ENCODE measurements at places on chromosomes 7 and 10.
A peak's percentile ranks its signal among the peaks of the same experiment; 100 is the strongest.

GRCh38 chr7:107857541-107857912, 33.5 kb upstream of the DLD start:
- peak; percentile 49 for DNase-seq

DNA sequence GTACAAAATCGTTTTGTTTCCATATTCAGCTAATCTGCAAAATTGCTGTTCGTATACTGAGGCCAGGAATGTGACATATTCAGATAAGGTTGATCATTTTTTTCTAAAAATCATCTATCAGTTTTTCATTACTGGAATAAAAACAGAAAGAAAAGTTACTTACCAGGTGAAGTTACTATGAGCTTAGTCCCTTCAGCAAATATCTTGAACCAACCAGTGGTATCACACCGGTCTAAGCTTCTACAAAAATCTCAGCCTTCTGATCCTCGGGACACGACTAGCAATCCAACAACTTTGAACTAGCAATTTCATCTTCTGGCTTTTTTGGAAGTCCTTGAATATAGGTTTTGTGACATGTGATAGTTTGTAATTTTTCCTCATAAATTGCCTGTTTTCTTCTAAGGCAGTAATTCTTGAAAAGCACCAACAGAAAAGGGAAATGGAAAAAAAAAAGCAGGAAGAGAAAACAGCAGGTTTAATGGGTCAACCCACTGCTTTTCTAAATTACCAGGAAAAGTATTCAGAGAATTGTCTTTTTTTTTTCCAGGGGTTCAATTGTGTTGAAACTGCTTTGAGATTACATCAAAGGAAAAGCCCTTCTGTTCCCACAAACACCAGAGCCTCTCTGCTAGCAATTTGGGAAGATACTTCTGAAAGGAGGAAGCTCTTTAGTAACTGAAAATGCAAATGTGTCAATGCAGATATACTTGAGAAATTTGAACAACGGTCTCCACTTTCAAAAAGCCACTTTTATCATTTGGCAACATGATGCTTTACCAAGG, 2.9 kb upstream of the TARP start:
- no peak for DNase-seq

DNA sequence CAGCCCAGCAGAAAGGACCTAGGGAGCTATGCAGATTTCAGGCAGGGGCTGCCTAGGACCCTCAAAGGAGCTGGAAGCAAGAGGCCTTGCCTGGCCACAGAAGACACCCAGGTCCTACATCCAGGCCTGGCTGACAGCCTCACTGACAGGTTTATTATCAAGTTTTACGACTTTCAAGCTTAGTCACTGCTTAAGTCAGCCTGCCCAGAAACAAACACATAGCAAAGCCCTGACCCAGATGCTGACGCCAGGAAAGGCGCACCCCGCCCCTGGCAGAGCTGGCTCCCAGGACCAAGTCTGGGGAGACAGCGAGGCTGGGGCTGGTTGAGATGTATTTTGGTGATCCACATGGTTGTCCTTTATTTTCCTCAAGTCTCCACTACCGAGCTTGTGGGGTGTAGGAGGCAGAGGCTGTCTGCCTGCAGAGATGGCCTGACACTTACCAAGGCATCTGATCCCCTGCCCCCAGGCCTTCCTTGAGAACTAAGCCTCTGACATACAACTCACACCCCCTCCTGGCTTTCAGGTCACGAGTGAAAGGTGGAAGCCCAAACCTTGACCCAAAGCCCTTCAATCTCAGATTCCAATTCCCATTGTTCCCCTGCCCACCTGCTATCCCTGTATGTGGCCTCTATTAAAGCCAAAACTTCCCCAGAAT, 80.7 kb upstream of the EMX2 start:
- DNase-seq, result peak; percentile 92

DNA sequence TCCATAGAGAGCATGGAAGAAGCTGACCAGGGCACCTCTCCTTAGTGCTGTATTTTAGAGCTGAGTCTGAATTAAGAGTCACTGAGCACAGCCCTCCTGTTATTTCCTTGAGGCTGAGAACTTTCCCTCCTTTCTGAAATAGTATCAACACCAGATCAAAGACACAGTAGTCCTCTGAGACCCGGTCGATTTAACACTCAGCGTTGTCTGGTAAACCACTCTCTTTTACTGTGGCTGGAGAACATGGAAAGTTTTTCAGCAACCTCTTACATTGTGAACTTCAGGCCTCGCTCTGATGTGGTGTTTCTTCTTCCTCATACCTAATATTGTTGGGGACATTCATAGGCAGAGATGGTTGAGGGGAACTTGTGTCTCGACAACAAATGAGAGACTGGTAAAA, 202.0 kb upstream of the MTPN start:
- no peak for DNase-seq

DNA sequence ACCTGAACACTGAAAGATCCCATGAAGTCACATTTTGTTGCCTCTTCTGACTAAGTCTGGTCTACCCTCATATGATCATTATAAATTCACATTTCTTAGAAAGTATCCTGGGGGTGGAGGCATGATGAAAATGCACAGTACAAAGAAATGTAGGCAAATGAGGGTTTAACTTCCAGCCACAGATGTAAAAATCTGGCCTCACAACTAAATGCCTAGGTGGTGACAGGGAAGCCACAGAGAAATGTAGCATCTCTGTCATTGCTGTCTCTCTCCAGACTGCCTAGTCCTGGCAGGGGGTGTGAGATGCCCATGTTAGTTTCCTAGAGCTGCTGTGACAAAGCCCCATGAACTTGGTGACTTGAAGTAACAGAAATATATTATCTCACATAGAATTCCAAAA, 395.9 kb downstream of the SORCS3 start:
- no peak for DNase-seq

GRCh38 chr10:43315535-43316207, 48.8 kb upstream of the RASGEF1A start:
- no peak for DNase-seq

DNA sequence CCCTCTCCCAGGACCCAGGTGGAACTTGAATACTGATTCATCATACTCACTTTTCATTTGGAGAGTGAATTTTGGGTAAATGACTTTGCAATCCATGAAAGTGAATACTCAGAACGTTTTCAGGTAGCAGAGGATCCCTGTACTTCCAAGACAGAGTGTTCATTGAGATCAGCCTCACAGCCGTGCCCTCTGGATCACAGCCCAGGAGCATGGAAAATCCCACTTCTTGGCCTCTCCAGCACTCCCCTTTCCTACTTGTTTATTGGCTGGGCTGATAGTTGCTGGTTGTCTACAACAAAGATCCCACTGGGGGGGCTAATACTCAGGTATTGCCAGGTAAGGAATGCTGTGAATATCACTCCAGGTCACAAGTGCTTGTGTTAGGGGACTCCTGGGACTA, 5.9 kb downstream of the GCK start:
- no peak for DNase-seq

GRCh38 chr10:60735244-60735643, 43.0 kb upstream of the CDK1 start:
- no peak for DNase-seq

GRCh38 chr10:110353244-110354119, 48.8 kb upstream of the SMNDC1 start:
- peak; percentile 83 for DNase-seq

GRCh38 chr7:25009257-25009656, 29.3 kb upstream of the OSBPL3 start:
- peak; percentile 96 for DNase-seq

DNA sequence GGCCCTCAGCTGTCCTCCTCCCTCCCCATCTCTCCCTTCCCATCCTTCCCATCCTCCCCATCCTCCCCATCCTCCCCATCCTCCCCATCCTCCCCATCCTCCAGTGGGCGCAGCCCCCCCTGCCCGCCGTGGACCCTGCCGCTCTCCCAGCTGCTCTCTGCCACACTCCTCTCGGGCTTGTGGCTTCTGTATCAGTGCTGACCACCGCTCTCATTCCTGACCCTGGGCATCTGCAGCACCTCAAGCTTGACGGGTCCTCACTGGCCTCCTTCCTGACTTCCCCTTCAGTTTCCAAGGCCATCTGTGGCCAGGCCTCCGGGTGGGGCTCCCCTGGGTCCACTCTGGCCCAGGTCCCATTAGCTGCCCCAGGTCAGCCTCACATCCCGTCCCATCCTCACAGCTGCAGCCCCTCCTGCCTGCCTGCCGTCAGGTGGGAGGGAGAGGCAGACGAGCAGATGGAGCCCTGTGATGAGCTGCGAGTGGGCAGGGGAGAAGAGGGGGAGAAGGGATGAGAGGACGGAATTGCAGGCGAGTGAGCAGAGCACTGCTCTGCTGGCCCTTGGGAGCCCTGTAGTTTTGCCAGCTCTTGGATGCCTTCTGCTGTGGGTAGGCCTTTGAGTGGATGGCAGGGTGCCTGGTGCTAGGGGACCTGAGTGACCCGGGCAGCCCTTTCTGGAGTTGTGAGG, 35.7 kb downstream of the LHPP start:
- no peak for DNase-seq

GRCh38 chr10:3906511-3907111, 121.6 kb upstream of the KLF6 start:
- no peak for DNase-seq

DNA sequence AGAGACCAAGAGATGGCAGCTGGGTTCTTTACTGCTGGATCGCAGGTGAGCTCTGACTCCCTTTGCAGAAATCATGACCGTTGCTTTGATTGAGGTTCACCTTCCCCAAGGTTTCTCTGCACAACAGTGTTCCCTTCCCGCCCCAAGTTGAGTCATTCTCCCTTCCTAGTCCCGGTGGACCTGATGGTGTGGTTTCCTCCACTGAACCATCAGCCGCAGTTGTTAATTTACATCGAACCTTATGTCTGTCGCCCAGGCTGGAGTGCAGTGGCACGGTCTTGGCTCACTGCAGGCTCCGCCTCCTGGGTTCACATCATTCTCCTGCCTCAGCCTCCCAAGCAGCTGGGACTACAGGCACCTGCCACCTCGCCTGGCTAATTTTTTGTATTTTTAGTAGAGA, 5.8 kb downstream of the ZSCAN25 start:
- DNase-seq, result no peak

DNA sequence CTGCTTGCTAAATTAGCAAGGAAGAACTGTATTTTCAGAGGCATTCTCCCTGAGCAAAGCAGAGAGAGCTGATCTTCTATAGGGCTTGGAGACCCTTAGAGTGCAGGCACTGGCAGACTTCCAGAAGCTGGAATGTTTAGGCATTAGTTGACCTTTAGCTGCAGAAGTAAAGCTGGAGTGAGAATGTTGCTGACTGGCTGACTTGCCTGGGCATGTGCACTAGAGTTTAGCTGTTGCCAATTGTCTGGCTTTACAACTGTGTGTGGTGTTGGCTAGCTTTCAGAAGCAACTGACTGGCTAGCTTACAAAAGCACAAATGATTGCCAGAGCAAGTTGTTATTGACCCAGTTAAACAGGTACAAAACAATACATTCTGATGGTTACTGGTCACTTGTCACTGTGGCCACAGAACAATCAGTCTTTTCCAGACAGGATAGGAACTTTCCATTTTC, 25.1 kb downstream of the FAM13C start:
- peak; percentile 83 for DNase-seq

GRCh38 chr10:17375936-17376584, 78.3 kb downstream of the ST8SIA6 start:
- peak; percentile 17 for DNase-seq

DNA sequence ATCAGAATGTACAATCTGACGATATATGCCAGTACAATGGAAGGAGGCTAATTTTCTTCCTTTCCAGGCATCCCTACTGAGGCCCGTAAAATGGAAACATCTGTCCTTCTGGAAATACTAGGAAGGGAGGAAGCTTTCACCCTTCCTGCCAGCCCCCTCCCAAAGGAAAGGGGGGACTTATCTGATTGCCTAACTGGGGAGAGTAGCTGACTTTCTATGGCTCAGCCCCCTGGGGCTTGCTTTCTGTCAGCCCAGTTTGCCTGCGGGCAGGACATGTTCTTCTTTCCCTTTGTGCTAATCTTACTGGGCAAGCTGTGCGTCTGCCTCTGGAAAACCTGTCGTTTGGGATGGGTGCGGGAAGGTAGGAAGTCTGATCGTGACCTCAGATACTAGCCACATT, 508.9 kb downstream of the SUGCT start:
- no peak for DNase-seq

DNA sequence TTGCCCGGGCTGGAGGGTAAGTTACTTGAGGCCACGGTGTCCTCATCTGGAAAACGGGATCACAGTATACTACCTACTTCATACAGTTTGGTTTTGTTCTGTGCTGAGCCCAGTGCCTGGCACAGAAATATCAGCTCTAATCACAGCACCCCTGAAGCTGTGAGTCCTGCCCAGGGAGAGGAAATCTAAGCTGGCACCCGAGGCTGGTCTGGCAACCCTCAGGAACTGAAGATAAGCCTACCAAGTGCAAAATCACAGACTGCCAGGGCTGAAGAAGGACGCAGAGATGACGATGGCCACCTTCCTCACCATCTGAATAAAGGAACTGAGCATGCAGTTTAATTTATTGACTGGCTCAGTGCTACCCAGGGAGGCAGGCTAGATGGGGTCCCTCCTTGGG, 7.7 kb upstream of the TMEM120A start:
- no peak for DNase-seq

DNA sequence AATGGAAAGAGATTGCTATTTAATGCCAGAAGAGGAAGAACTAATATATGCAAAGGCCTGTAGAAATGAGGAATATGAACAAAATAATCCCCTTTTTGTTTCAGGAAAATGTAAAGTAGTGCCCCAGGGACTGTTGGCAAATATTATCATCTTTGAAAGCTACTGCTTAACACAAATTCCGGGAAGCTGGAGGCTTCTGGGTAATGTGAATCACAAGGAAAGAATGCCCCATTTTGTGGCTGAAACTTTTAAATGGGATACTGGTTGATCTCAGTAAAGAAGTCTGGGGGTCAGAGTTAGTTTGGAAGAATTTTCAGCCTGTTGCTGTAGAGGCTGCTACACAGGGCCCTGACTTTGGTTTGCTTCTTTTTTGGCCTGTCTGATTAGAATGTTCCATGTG, 141.0 kb downstream of the PTEN start:
- DNase-seq, result peak; percentile 73

All from fibroblast of the aortic adventitia (primary cell).